Tibial nerve (tissue), 4 donors: ENCODE measurements at places on chromosomes 3 and 15.

- no peak for DNase-seq
Measured at GRCh38 chr15:66046751-66047150, 177.5 kb downstream of the RAB11A start.

- no peak for DNase-seq
Measured at GRCh38 chr15:45827275-45827674, 192.4 kb downstream of the SQOR start.

DNA sequence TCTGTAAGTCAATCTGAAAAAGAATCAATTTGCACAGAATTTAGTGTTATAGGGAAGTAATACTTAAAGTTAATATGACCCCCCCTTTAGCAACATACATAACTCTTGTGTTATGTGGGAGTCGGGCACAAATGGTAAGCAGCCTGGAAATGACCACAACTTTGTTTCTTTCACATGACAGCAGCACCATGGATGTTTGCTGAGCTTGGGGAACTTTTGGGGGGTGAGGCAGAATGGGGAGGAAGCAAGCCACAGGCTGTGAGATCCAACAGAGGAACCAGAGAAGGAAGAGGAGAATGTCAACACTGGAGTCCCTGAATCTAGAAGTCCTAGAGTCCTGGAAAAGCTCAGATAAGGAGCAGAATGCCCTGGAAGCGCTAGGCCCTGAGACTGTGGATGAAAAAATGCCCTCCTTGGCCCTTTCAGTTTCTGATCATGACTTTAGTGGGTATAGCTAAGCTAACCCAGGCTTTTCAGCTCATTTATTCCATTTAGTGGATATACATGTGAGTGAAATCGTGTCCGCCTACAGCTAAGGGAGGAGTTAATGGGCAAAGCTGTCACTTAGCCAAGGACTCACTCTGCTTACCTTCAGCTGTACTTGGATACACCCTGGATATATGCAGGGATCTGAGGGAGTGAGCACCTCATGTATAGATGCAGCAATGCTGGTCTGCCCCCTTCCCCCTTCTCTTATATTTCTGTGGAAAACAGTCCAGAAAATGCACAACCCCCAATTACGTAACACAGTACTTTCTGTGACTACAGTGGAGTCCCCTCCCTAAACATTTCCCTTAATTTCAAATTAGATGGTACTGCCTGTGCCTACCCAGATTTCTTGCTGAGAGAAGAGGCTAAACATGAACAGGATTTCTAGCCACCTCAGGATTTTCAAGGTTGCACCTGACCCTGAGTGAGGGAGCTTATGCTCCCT, 39.1 kb downstream of the CFAP91 start:
- no peak for DNase-seq

GRCh38 chr3:193883551-193883950, 252.4 kb upstream of the HES1 start:
- no peak for DNase-seq

DNA sequence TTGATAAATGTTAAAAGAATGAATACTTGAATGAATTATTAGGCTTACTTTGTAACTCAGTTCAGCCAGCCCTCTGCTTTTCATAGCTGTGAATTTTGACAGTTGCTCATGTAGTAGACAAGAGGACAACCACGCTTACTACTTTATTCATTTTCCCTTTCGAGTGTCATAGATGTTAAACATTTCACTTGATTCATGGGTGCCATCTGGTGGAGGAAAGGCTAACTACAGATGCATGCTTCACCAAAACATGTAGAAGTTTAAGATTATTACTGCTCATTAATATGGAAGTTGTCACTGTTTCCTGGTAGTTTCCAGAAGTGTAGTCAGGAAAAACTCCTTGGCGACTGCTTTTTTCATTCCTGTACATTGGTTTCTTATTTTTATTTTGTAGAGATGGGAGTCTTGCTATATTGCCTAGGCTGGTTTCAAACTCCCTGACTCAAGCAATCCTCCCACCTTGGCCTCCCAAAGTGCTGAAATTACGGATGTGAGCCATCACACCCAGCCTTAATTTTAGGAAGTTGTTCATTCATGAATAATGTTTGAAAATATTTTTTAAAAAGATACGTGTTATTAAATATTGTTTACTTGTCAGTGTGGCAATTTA, 163.2 kb downstream of the B3GALNT1 start:
- peak; percentile 77 for DNase-seq
